ENCODE measurements at places on chromosomes 2 and 18.

DNA sequence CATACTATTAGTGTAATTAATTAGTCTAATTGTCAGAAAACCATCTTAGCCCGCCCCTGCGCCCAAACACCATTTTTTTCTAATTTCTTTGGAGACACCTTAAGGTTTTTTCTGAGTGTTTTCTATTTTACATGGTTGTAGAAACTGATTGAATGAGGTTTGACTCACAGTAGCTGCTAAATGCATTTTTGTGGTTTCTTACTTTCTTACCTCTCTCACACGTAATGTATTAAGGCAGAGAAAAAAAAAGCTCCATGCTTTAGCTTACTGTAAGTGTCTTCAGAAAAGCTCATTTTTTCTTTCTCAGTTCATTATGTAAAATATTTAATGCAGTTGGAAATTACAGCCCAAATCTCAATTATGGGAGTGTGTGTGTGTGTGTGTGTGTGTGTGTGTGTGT, 548.5 kb upstream of the LRRTM4 start:
- no peak for DNase-seq

DNA sequence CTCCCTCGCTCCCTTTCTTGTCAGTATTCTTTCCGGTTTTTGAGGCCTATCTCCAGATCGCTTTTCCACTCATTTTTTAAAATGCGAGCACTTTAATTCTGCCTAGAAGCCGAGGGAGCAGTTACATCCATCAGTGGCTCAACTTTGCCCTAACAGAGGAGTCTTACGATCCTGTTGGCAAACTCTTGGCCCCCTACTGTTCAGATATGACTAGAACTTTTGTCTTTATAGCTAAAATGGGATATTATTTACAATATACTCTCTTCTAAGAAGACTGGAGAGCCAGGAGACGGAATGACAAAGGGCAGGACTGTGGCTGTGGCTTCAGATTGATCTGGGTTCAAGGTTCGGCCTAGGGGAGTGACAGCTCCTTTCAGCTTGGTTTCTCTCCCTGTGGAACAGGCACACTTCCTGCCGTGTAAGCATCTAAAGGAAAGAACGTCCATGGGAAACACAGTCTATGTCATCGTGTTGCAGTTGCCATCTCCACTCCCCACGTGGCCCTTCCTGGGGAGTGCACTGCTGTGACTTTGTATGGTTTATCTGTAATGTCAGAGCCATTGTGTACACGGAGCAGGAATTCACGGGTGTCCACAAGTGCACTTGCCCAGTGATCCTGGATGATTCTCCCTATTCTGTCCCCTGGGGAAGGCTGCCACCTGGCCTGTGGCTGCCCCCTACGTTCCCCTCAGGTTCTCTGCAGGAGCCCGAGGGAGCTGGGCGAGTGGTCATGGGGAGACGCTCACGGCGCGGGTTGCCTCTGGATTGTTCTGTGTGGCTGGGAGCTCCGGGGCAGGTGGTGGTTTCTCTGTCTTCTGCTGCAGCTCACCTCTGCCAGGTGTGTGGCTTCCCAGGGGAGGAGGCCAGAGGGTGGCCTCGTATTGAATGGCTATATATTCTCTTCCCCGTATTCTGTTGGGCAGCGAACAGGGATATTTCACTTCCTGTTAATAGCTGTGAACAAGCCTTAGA, 222.0 kb downstream of the LDLRAD4 start:
- no peak for DNase-seq

DNA sequence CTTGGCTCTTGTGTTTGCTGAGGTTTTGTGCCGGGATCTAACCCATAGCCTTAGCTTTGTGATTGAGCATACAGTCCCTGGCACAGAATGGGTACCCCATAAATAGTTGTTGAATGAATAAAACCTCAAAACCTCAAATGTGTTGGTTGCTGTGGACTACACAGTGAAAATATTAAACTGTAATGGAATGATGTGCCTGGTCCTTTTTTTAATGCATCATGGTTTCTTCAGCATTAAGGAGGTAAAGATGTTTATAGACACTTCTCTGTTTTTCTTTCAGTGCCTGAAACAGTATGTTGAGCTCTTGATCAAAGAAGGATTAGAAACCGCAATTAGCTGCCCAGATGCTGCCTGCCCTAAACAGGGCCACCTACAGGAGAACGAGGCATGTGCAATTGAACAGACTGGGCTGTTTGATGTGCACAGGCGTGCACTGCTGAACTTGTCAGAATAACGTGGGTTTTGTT, 97.0 kb downstream of the RNF144A start:
- DNase-seq = peak; percentile 50

- no peak for DNase-seq
Measured at GRCh38 chr2:166179201-166179600, 51.4 kb upstream of the SCN1A start.

- no peak for DNase-seq
Measured at GRCh38 chr2:136444323-136444722, 321.0 kb upstream of the THSD7B start.
